ENCODE measurements at places on chromosomes 4 and X. TPM values are rescaled to one million over a fixed set of nuclear protein-coding genes. Genes with fewer than 3 reads are reported as not detected.
A peak's percentile ranks its signal among the peaks of the same experiment; 100 is the strongest.

DNA sequence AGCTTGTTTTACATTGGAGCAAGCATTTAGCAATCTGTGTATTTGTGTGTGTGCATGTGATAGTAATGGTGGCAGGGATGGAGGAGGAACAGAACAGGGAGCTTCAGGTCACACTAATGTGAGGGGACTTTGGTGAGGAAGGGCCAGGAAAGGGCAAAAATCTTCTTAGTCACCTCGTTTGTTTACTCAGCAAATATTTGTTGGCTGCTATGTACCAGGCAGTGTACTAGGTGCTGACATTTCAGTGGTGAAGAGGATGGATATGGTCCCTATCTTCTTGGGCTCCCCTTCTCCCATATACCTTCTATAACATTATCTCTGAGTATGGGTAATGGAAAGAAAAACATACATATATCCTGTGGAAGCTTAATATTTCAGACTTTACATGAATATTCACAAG is 48.5 kb upstream of the HDAC8 start:
- DNase-seq, result no peak

- DNase-seq, result no peak
Measured at GRCh38 chrX:65528293-65528692, 6.3 kb downstream of the LAS1L start.

- DNase-seq, result no peak
Measured at GRCh38 chr4:38559374-38559773, 104.6 kb upstream of the KLF3 start.

- no peak for DNase-seq
Measured at GRCh38 chr4:106583567-106583966, 215.0 kb upstream of the GIMD1 start.

DNA sequence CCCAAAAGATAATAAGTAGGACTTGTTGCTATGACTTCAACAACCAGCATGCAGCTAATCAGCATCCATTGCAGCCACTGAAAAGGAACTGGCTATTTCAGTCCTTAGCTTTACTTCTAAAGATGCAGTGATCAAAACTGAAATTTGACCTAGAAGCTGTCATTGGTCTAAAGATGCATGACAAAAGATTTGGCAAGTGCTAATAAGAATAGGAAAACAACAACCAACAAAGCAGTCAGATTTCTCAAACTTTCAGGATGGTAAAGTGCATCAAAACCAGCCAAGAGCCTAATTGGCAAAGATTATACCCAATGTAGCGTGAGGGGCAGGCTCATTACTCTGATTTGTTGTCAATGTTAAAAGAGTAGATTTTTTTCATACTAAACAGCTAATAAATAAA is 77.1 kb upstream of the WDR17 start:
- DNase-seq, result no peak

- no peak for DNase-seq
Measured at GRCh38 chr4:24763631-24764297, 31.6 kb upstream of the SOD3 start.

- no peak for DNase-seq
Measured at GRCh38 chr4:183390374-183390773, 54.1 kb upstream of the CDKN2AIP start.

DNA sequence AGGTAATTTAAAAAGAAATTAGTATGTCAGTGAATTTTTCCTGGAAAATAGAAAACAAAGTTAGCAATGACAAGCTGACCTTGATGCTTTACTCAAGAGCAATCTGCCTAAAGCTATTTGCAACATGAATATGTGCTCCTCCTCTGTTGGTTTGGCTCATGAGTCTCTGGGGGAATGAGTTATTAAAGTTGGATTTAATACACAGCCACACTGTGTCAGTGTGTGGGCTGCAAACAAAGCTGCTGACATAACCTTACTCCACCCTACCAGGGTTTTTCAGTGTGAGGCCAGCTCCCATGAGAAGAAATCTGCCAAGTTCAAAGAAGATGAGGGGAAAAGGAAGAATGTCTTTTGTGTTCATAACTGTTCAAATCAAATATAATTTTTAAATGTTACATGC is 280.5 kb downstream of the TLL1 start:
- no peak for DNase-seq

DNA sequence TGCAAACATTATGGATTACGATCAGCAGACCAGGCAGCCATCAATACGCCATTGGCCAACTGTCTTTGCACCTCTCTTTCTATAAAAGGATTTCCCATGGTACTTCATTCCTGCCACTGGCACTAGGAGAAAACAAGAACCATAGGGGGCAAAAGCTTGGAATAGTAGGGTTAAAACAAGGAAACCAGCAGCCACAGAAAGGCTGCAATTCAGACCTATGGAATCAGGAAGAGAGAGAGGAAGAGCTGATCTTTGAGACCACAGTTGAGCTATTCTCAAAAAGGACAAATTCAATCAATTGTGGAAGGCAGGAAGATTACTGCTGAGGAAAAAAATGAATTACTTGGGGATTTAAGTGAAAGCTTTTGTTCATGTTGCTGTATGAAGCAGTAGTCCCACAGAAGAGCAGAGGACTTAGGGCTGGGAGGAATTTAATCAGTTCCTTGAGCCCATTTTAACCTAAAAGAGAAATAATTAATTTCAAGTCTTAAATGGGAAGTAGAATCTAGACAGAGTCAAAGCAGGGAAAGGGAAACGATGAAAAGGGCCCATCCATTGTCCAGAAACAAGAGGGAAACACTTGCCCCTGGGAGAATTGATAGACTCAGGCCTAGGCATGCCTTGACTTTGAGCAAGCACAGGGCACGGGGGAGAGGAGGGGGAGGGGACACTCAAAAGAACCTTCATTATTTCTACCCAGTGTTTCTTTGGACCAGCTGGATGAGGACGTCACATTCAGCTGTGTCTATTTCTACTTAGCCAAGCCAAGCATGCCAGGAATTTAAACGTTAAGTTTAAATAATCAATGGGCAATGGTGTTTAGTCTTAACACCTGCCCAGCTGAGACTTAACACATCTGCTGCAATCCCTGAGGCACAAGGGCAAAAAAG is 50.7 kb downstream of the SCD5 start:
- no peak for DNase-seq

GRCh38 chrX:115330498-115331168 is 41.1 kb downstream of the LUZP4 start:
- no peak for DNase-seq

- DNase-seq, result no peak
Measured at GRCh38 chrX:30777575-30777974, 111.5 kb downstream of the TAB3 start.

DNA sequence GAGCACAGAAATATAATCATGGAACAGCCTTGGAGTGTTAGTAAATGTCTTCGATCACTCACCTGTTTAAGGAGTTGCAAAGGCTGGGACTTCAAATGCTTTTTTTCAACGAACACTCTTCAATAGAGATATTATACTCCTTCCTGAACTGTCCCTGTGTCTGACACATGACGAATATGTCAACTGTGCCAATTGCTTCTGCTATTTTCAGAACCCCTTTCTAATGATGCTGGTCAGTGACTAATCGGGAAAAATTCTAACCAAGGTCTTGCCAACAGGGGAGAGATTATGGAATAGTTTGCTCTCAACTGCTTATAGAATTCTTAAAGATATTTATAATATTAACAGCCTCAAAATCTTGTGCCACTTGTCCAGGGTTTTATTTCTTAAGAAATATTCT is 8.5 kb upstream of the KLHL34 start:
- DNase-seq, result no peak

GRCh38 chr4:1870328-1870577 is 940 bp upstream of the NSD2 start:
- peak; percentile 96 for DNase-seq

- DNase-seq, result no peak
Measured at GRCh38 chr4:118869808-118870342, 18.8 kb upstream of the SYNPO2 start.

DNA sequence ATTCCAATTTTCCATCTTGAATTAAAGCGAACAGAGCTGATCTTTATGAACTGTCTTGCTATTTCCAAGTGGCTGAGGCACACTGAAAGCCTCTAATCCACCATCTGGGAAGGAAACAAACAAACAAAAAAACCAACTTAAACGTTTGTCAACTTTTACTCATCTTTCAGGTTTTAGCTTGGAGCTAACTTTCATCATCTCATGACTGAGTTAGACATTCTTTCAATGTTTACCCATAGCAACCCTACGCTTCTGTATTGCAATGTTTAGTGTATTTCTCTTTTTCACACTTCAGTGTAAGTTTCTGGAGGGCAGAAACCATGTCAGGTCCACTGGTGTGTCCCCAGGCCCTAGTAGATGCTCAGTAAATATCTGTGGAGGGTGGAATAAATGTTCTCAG is 343.8 kb downstream of the GBA3 start:
- no peak for DNase-seq

GRCh38 chrX:13076176-13076961 is 31.9 kb upstream of the FAM9C start:
- no peak for DNase-seq

- no peak for DNase-seq
Measured at GRCh38 chr4:174449944-174450785, 72.1 kb downstream of the HPGD start.

DNA sequence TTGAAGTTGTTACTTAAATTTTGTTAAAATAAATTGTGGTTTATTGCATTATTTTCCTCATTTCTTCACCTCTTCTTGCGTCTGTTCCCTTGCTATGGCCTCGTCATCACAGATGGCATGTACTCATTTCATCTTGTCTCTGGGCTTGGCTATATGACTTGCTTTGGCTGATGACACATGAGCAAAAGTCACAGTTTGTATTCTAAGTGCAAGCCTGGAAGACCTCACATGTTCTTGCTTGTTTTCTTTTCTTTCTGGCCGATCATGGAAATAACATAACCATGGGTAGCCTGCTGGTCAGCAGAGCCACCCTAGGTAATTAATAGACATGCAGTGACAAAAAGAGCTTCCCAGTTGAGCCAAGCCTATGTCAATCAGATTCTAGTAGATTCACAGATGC is 527.9 kb downstream of the SPRY1 start:
- no peak for DNase-seq

GRCh38 chr4:113905301-113905700 is 74.1 kb downstream of the ARSJ start:
- DNase-seq, result no peak

DNA sequence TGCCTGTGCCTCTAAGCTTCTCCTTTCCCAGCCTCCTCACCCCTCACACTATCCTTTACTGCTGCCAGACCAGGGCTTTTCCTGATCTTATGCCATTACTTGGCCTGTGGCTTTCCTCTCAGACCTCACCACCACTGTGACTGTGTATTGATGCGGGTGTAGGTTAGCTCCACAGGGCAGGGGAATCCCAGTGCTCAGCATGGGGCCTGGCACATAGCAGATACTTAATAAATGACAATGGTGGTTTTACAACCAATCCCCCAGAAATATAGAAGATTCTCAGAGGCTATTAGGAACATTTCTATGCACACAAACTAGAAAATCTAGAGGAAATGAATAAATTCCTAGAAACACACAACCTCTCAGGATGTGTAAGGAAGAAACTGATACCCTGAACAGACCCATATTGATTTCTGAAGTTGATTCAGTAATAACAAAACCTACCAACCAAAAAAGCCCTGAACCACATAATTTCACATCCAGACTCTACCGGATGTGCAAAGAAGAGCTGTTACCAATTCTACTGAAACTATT is 129.6 kb upstream of the QRFPR start:
- DNase-seq, result no peak

DNA sequence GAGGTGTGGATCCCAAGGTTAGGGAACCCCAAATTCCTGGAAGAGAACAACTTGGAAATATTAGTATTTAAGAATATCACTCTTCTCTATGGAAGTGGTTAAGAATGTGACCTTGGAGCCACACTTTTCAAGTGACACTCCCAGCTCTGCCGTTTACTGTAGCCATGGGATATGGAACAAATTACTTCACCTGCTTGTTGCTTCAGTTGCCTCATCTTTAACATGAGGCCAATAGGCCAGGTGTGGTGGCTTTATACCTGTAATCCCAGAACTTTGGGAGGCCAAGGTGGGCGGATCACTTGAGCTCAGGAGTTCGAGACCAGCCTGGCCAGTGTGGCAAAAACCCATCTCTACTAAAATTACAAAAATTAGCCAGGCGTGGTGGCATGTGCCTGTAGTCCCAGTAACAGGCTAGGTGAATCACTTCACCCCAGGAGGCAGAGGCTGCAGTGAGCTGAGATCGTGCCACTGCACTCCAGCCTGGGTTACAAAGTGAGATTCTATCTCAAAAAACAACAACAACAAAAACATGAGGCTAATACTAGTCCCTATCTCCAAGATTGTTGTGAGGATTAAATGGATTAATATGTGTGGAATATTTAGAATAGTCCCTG is 13.0 kb downstream of the IL13RA1 start:
- no peak for DNase-seq

GRCh38 chrX:129793604-129794191 is 13.9 kb downstream of the SASH3 start:
- DNase-seq, result no peak

DNA sequence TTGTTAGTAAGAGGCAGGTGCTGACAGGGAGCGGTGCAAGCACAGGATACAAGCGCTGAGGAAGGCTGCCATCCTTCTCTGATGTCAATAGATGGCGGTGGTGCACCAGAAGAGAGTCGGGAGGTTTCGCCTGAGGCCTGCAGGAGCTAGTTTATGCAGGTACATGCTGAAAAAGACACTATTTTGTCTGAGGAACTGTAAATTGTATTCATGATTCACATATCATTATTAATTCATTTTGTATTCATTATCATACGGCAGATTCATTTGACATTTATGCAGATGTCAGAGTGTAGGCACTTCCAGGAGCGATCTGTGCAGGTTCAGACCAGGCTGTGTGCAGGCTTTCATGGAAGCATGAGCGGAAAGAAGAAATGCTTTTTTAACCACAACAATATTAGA is 824.0 kb downstream of the STIM2 start:
- DNase-seq, result peak; percentile 56

DNA sequence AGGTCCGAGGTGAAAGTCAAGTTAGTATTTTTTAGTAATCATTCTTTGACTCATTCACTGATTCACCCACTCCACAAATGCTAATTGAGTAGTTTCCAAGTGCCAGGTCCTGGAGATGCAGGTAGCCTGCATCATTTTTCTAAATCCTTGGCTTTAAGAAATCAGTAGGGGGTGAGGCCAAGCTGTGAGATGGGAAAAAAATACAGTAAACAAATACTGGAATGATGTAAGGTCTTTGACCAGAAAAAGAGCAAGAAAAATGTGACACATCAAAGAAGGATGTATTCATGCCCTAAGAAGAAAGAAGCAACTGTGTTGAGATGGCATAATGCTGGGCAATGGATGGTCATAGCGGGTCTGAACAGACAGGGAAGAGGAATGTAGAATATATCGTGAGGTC is 1386.6 kb downstream of the PCDH7 start:
- DNase-seq, result no peak

- DNase-seq, result no peak
Measured at GRCh38 chrX:135695471-135695870, 18.0 kb upstream of the CT45A1 start.

GRCh38 chrX:53398216-53398615 is 24.2 kb downstream of the SMC1A start:
- DNase-seq, result no peak

- no peak for DNase-seq
Measured at GRCh38 chr4:153748378-153748777, 11.4 kb downstream of the RNF175 start.

- no peak for DNase-seq
Measured at GRCh38 chr4:174252412-174252811, 31.1 kb downstream of the FBXO8 start.

Gene PRSS48
- not detected for total RNA-seq

Gene LAS1L
- total RNA-seq, result 22.8 TPM

Gene GAGE12H
- total RNA-seq, result not detected

Gene FAM47E
- total RNA-seq, result 3.6 TPM

Gene TRIML2
- not detected for total RNA-seq

Gene PNCK
- 0.72 TPM for total RNA-seq

Gene SPANXB1
- total RNA-seq, result not detected

Gene CFAP47
- not detected for total RNA-seq

Gene IL3RA
- total RNA-seq, result 43.0 TPM

Gene PPARGC1A
- 14.2 TPM for total RNA-seq

Gene TBX22
- not detected for total RNA-seq

Gene SYP
- 3.5 TPM for total RNA-seq
